ENCODE measurements at places on chromosomes 2 and 18.

DNA sequence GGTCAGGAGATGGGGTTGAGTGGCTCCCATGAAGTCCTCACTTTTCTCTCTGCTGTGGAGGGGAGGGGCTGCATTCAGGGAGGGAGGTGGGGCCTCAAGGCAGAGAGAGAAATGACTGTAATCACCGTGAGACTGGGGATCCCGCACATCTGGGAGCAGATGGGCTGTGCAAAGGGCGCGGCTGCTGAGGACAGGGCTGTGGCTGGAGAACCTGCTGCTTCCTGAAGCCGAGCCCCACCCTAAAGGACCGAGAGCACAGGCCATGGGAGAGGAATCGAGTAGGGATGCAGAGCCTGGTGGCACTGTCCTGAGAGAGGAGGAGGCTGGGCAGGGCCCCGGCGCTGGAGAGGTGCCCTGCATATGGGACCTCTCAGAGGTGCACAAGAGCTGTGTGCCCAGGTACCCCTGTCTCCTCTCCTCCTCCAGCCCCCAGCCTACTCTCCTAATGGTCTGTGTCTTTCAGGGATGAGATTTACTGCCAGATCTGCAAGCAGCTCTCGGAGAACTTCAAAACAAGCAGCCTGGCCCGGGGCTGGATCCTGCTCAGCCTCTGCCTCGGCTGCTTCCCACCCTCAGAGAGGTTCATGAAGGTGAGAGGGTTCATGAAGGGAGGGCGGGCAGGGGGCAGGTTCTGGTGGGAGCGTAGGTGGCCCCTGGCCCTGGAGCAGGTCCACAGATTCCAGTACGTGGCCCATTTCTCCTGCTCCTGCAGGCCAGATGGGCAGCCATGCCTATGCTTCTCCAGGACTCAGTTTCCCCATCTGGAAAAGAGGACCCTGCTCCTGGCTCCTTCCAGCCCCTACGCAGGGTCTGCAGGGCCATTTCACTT, 25.9 kb upstream of the GPR17 start:
- no peak for DNase-seq

DNA sequence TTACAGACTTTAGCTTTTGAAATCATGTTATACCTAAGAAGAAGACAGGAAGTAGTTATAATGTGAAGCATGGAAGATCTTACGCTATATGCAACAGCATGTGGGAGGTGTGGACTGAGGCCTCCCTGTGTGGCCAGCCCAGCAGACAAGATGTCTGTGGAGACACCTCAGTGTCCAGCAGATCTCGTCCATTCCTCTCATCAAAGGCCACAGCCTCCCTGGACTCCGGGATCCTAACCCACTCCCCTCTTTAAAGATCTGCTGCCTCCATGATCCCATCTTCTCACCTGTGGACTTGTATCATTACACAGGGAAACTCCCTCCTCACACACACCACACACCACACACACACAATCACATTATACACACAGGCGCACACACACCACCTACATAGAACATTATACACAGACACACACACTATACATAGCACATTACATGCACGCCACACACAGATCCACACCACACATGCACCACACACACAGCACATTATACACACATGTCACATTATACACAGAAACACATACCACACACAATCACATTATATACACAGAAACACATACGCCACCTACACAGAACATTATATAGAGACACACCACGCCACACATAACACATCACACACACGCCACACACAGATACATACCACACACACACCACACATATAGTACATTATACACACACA, 89.5 kb downstream of the PXDN start:
- no peak for DNase-seq

DNA sequence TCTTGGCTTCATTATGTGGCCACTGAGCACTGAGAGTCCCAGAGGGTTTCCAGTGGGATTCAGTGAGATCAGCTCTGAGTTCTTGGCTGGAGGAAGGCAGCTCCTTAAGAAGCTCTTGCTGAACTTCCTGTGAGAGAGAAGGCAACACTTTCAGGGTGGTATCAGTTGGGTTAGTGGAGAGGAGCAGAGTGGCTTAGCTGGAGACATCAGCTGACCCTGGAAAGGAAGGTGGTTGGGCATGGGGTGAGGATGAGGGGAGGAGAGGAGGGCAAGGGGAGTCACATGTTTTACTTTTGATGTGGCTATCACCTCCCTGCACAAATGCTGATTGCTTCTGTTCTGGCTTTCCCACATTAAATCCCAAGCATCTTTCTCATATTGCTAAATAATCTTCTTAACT, 95.1 kb downstream of the ACOXL start:
- no peak for DNase-seq

DNA sequence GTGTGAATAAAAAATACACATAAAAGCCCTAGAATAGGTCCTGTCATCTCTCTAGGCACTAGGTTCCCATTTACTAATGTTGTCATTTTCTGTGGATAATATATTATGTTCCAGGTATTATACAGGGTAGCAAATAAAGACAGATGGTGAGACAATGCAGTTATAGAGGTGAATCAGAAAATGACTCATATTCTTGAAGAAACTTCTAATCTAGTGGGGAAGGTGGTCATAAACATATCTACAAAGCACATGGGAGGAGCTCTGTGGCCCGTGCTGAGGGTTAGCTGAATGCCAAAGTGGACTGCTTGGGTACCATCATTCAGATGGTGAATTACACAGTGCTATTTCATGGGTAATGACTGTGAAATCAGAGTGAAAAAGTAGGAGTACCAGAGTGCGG, 700.9 kb downstream of the ERBB4 start:
- no peak for DNase-seq

GRCh38 chr2:11552260-11552638, 18.4 kb downstream of the GREB1 start:
- no peak for DNase-seq

DNA sequence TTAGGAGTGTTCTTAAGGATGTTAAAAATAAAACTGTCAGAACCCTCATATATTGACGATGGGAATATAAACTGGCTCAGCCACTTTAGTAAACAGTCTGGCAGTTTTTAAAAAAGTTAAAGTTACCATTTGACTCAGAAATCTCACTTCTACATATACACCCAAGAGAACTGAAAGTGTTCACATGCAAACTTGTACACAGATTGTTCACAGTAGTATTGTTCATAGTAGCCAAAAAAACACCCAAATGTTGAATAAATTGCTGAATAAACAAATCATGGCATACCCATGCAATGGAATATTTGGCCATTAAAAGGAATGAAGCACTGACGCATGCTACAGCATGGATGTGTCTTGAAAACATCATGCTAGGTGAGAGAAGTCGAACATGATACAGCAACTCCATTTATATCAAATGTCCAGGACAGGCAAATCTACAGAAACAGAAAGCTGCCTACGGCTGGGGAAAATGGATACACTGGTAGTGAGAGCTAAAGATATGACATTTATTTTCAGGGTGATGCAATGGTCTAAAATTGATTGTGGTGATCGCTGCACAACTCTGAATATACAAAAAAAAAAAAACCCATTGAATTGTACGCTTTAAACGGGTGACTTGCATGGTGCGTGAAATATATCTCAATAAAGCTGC, 10.1 kb downstream of the RPL31 start:
- DNase-seq = no peak

DNA sequence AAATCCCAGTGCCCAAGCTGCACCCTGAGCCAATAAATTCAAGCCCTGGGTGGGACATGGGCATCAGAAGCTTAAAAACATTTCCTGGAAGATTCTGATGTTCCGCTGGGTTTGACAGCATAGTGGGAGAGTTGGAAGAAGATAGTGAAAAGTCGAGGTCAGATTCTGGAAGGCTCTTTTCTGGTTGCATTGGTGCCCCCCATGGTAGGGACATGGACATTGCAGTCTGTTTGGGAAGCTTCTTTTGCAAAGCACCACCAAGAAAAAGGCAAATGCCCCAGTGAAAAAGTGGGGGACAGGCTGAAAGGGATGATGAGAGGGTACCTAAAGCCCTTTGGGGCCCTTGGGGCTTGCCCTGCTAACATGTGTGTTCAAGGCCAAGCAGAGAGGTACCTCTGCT, 21.0 kb downstream of the MERTK start:
- DNase-seq = no peak

GRCh38 chr2:169464882-169465281, 14.4 kb upstream of the BBS5 start:
- DNase-seq = no peak

DNA sequence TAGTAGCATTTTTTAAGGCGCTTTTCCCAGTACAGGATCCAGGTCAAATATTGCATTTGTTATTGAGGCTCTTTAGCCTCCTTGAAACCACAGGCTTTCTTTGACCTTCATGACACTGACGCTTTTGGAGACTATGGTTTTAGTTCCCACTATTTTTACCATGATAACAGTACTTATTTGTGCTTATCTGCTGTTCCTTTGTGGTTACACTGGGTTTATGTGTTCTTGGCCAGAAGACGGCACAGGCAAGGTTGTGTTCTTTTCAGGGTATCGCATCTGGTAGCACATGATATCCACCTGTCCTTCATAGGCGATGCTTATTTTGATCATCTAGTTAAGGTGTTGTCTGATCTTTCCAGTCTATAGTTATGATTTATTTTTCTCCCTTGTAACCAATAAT, 16.8 kb upstream of the MBOAT2 start:
- no peak for DNase-seq

GRCh38 chr2:213229814-213230213, 54.5 kb upstream of the SPAG16 start:
- DNase-seq = no peak

DNA sequence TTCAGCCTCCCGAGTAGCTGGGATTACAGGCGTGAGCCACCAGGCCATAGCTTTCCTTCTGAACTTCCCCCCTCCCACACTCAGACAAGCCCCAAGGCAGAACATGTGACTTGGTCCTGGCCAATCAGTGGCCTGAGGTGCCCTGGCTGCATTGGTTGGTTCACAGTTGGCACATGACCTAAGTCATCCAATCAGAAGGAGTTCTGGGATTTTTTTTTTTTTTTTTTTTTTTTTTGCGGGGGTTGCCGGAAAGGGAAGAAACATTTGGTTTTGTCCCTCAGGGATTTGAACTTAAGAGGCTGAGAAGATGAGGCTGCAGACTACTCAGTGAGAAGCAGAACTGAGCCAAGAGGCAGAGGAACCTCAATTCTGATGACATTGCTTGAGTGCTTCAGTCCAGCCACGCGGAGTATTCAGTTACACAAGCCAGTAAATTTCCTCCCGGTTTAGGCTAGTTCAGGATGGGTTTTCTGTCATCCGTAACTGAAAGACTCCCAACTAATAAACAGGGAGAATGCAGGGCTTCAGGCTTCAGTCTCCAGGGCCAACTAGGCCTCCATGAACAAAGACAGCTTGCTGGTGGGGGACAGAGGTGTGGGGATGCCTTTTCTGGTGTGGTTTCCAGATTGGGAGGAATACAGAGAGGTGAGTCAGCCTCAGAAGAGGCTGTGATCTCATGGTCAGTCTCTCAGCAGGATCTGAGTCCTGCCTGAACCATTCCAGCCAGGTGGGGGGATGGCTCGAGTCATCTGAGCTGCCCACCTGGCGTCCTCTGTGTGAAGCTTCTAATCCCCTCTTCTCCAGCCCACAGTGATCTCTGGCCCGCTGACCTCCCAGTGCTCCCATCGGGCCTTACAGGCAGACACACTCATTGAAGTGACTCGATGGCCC, 9.2 kb downstream of the PTMA start:
- peak; percentile 51 for DNase-seq

- DNase-seq = no peak
Measured at GRCh38 chr2:163733301-163733938, 2.4 kb downstream of the FIGN start.

DNA sequence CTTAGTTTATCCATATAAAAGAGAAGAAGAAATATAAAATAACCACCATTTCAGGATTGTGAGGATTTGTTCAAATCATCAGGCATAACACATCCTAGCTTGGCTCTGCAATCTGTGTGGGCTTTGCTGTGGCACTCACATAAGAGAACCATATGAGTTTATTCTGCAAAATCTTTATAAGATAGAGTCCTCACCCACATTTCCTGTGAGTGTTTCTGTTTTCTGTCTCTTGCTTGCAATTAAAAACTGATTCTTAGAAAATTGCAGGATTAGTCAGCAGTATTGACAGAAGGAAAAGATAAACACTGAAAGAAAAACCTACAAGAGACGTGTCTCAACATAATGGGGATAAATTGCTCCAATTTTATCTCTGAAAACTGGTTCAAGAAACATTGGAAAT, 258.5 kb downstream of the RND3 start:
- DNase-seq = no peak

DNA sequence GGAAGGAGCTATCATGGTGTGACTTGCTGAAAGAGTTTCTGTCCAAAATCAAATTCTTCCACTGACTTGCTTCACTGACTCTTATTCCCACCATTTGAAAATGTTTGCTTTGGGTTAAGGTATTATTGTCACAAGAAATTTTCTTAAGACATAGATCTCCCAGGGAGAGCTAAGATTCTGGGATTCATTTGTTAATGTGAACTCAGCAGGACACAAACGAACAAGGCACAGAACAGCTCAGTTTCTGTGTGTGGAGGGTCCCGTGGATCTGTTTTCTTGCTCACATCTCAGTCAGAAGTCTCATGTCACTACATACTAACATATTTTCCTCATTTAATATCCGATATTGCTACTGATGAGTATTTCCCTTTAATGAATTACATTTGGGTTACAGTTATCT, 8.2 kb upstream of the HNRNPA3 start:
- DNase-seq = no peak

DNA sequence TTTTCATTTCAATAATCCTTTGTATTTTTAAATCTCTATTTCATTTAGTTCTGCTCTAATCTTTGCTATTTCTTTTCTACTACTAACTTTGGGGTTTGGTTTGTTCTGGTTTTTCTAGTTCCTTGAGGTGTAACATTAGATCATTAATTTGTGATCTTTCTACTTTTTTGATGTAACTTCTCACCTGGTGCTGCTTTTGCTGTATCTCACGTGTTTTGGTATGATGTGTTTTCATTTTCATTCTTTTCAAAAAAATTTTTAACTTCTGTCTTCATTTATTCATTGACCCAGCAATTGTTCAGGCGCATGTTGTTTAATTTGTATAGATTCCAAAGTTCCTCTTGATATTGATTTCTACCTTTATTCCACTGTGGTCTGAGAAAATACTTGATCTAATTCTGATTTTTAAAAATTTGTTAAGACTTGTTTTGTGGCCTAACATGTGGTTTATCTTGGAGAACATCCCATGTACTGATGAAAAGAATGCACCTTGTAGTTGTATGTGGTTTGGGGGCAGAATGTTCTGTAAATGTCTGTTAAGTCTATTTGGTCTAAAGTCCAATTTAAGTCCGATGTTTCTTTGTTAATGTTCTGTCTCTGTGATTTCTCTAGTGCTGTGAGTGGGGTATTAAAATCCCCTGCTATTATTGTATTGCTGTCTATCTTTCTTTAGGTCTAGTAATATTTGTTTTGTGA, 17.3 kb upstream of the MALT1 start:
- DNase-seq = no peak

- no peak for DNase-seq
Measured at GRCh38 chr2:3126171-3126910, 251.3 kb downstream of the EIPR1 start.

DNA sequence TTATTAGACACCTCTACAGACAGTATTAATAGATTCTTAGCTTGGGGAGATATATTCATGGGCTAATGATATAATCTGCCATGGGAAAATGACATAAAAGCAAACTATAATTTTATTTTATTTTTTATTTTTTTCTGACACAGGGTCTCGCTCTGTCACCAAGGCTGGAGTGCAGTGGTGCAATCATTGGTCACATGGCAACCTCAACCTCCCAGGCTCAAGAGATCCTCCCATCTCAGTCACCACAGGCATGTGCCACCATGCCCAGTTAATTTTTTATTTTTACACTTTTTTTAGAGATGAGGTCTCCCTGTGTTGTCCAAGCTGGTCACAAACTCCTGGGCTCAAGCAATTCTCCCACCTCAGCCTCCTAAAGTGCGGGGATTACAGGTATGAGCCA, 39.3 kb downstream of the RTN4 start:
- no peak for DNase-seq

All from activated CD8-positive, alpha-beta memory T cell treated with anti-CD3 and anti-CD28 coated beads, Interleukin-2, amount 10 ng/mL, durations not matched to agents 7 days and 5 days (primary cell).